ENCODE measurements at places on chromosomes 3 and 15.
A peak's percentile ranks its signal among the peaks of the same experiment; 100 is the strongest.

DNA sequence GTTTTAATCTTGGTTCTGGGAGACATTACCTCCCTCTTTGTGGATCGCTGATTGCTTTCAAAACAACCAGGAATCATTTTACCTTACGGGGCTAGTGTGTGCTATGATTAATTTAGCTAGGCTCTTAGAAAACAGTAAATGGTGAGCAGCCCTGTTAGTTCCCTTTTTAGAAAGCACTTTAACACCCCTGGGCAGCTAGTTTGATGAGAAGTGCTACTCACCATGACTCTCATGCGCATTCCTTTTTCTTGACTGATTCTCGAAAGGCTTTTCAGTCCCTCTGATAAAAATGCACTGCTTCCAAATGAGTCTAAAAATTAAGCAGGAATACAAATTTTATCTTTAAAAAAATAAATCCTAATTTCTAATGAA, 75.3 kb upstream of the LEKR1 start:
- DNase-seq, result no peak

DNA sequence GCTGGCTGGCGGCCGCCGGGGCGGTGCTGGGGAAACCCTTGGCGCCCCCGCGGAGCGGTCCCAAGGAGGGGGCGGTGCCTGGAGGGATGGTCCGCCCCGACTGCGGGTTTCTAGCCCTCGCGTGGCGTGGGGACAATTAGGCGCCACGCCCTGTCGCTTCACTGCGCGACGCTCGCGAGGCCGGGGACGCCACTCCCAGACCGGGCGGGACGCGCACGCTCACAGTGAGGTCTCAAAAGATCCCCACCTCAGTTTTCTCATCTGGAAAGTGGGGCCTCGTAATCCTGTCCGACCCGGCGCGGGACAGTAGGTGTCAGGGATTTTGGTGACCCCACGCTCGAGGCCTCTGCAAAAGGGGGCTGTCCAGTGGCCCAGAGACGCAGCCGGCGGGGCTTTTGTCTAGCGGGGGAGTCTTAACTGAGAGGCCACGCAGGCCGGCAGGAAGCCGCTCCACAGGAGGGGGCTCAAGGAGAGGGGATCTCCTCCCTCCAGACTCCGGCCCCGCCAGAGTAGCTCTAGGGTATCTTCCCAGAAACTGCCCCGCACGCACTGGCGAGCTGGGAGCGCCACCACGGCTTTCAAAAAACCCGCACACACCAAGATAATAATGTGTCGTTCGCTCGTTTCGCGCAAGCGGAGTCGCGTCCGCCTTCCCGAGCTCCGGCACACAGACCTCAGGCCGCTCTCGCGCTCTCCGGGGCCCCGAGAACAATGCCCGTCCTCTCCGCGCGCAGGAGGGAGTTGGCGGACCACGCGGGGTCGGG, 710 bp upstream of the CLK3 start:
- DNase-seq, result peak; percentile 49

DNA sequence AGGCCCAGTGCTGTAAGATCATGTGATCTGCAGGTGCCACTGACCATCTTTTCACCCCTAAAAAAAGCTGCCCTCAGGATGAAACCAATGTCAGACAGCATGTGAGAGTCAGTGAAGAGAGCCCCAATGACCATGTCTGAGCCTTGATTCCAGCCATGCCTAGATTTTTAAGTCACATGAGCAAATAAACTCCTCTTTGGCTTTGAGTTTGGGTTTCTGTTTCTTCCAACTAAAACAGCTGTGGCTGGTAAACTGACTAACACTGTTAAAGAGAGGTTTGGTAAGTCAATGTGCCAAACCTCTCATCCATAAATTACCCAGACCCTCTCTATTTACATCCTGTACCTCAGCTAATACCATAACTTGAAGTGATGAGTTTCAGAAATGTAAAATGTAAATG, 8.3 kb downstream of the MYO5A start:
- no peak for DNase-seq

DNA sequence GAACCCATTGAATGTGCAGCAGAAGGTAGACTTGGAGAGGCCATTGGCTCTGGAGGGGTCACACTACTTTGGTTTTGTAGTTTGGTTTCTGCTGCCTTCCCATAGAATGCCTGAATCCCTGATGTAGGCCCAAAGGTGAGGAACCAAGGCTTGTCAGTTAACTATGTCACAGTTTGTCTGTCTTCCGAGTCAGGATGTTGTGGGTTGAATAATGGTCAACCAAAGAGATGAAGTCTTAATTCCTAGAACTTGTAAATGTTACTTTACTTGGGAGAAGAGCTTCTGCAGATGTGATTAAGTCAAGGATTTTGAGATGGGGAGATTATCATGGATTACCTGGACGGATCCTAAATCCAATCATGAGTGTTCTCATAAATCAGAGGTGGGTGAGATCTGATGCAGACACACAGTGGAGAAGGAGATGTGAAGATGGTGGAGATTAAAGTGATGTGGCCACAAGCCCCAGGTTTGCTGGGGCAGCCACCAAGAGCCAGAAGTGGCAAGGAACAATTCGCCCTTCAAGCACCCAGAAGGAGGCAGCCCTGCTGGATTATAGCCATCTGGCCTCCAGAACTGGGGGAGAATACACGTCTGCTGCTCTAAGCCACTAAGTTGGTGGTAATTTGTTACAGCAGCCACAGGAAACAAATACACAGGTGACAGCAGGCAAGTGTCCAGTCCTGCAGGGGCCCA, 2.3 kb upstream of the CCR8 start:
- no peak for DNase-seq

- DNase-seq, result no peak
Measured at GRCh38 chr3:151307131-151307530, 9.5 kb downstream of the GPR87 start.

GRCh38 chr3:127785711-127786265, 36.5 kb downstream of the MGLL start:
- DNase-seq, result no peak

DNA sequence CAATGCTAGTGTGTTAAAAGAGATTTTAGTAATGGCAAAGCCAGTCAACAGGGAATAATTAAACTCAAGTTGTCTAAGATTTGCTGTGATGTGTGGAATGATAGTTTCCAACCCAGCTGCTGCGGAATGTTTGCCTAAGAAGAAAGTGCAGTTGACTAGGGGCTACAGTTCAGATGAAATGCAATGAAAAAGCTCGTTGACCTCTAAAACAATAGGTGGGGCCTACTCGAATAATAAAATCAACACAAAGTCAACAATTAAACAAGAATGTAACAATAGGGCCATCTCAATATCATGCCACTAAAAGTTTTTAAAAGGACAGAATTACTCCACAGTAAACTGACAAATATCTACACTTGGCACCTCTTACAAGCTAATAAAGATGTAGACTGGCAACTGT, 484.2 kb downstream of the MECOM start:
- no peak for DNase-seq

GRCh38 chr15:29143909-29144635, 125.5 kb downstream of the NSMCE3 start:
- DNase-seq, result no peak
